ENCODE measurements at places on chromosomes 3 and 15.

GRCh38 chr3:46861605-46862368 is 1.5 kb downstream of the MYL3 start:
- no peak for DNase-seq

- no peak for DNase-seq
These were observed 15.3 kb upstream of the COLQ start for GRCh38 chr3:15536856-15537255.

DNA sequence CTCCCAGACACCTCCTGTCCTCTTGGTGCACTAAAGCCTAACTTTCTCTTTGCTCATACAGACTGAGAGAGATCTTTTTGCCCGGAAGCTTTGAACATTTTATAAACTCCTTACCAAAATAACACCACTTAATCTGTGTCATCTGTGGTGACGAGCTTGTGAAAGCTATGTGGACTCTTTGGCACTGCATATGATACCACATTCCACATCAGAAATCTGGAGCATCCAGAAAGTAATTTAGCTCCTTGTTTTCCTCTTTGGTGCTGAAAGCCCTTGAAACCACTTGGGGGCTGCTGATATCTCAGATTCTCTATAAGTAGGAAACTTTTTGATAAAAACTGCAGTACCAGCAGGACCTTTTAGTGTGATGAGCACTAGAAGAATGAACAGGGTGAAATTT is 128.3 kb downstream of the ALCAM start:
- no peak for DNase-seq

DNA sequence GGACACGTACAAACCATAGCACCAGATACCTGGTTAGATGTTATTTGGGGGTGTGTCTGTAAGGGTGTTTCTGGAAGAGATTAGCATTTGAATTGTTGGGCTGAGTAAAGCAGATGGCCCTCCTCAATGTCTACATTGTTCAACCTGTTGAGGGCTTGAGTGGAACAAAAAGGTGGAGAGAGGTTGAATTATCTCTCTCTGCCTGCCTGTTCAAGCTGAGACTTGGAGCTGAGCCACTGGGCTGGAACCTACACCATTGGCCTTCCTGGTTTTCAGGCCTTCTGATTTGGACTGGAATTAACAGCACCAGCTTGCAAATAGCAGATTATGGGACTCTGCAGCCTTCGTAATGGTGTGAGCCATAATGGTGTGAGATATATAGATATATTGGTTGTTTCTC is 71.3 kb upstream of the CORO2B start:
- DNase-seq = no peak

- no peak for DNase-seq
These were observed 41.2 kb downstream of the TRAT1 start for GRCh38 chr3:108863799-108864135.

DNA sequence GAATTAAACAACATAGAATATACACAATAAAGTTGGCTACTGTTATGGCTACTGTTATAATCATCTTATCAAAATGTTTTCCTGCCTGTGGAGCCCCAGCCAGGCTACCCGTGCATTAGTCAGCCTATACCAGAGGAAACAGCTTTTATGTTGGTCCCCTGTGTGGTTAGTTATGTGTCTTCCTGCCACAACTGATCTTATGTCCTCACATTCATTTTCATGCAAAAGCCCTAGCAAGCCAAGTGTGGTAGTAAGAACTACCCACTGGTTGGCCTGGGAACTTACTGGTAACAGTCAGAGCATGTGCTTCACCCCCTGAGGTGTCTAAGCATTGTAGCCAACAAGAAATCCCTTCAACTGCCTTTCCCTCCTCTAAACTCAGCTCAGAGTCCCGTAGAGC is 21.8 kb downstream of the MGLL start:
- no peak for DNase-seq

DNA sequence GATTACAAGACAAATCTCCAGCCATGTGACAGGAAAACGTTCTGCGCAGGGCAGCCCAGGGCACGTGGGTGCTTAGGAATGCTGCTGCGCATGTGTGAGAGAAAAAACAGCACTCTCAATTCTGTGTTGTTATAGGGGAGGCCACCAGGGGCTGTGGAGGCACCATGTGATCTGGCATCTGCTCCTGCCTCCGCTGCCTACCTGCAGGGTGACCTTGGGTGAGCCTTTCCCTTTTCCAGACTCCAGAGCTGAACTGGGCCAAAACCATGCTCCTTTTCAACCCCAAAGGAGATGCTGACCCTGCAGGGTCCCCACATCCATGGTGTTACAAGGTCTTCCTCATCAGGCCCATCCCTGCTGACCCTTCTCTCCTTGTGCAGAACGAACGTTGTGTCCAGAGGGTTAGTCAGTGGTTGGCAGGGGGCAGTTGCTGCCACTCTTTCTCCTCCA is 81.5 kb upstream of the RASGRF1 start:
- DNase-seq = no peak

GRCh38 chr3:142976621-142977398 is 13.3 kb upstream of the PAQR9 start:
- peak; percentile 75 for DNase-seq

DNA sequence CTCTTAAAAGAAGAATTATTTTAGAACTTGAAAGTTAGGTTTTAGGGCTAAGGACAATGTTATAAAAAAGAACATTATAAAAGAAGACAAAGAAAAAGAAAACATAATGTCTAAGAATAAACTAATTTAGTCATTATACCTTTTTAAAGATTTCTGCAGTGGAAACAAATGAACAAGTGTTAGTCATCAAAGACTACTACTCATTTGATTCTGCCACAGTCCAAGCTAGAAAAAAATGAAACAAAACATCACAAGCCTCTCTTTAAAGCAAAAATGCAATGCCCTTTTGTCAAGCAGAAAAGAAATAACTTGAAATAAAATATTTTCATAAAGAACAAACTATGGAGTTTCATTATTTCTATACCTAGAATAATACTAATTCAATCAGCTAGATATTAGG is 102.0 kb downstream of the TBC1D5 start:
- no peak for DNase-seq

DNA sequence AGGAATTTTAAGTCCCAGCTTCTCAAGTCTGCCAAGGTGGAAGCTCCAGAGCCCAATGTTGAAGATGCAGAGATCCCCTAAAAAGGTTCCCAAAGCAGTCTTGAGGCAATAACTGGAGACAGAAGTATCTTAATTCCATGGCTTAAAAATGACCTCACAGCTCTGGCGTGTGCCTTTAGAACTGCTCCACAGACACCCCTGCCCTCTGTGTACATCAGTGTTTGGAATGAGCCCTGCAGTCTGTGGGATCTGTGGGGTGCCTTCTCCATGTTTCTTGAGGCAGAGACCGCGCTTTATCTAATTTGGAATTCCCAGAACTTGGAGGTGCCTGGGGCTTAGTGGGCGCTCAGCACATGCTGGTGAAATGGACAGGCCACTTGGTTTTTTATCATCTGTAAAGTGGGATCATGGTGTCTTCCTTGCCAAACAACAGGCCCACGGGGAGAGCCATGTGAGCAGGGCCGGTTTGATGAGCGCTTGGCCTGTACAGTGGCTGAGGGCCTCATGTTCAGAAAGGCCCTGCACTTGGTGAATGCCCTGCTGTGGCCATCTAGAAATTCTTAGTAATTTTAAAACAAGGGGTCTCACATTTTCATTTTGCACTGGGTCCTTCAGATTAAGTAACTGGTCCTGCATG is 7.1 kb downstream of the ITGA11 start:
- DNase-seq = no peak

DNA sequence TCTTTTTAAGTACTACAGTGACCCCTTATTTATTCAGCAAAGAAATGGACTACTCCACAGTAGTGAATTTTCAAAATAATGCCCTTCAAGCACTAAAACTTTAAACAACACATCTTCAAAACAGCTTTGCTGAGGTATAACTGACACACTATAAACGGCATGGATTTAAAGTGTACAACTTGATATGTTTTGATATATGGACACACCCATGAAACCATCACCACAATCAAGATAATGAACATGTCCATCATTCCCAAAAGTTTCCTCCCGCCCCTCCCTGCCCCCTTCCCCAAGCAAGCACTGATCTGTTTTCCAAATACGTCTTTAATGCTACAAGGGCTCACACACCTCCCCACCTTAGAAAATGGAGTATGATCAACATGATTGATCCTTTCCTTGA is 1.6 kb upstream of the FURIN start:
- no peak for DNase-seq

DNA sequence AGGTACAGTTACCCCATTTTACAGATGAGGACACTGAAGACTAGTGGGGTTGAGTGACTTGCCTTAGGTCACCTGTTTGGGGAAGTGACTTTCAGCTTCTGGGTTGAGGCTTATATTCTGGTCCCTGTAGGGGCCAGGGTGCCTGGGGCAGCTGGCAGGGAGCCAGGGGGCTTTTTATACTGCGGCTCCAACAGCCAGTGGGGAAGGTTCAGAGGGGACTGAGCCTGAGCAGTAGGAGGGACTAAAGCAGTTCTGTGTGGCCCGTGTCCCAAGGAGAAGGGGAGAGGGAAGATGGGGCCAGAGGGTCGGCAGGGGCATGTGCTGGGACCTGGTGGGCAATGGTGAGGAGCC is 37.7 kb downstream of the SLC6A6 start:
- no peak for DNase-seq

- DNase-seq = no peak
These were observed 54.6 kb downstream of the PLD1 start for GRCh38 chr3:171755656-171756055.

DNA sequence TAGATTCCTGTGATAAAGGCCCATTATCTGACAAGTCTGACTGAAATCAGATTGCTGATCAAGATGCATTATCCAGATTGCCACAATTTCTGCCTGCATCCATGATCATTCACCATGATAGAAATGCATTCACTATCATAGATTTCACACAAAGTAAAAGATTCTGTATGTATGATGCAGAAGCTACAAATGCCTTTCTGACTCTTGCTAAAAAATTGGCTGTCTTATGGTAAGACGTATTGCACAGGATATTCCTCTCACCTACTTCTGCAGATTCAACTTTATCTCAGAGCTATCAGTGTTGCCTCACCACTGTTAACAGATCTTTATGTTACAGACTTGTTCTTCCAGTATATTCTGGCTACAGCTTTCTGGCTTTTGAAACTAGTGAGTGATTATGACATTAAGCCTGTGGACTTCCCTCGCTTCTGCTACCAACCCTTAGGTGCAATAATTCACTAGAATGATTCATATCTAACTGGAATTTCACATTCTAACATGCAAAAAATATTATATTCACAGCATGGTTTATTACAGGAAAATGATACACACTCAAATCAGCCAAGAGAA is 955.3 kb downstream of the EPHA3 start:
- no peak for DNase-seq

DNA sequence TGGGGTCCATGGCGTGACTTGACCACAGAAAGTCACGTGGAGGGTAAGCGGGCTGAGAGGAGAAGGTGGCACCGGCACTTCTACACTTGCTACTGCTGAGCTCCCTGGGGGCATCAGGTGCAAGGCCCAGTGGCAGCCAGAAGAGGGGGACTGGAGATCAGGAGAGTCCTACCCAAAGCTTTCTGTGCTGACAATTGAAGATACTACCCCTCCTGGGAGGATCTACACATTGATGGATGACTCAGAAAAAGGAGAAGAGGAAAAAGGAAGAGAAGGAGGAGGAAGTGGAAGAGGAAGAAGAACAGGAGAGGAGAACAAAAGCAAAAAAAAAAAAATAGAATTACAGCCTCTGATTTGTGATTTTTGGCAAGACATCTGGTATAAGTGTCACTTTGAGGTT is 41.2 kb downstream of the MYO5C start:
- no peak for DNase-seq

DNA sequence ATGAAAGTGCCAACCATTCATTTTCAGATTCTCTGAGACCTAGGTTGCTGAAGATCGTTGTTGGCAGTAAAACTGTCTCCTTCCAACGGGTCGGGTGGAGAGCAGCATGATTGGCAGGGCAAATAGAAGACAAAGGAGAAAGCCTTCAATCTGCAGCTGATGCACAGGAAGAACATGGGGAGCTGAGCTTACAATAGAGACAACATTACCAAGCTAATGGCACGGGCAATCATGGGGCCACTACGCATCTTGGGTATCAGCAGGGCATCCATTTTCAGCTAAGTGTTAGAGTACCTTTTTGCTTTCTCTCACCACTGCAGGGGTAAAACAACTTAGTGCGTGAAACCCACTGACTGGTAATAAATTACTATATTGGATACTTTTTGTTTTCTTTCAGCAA is 114.8 kb downstream of the WDR72 start:
- no peak for DNase-seq

DNA sequence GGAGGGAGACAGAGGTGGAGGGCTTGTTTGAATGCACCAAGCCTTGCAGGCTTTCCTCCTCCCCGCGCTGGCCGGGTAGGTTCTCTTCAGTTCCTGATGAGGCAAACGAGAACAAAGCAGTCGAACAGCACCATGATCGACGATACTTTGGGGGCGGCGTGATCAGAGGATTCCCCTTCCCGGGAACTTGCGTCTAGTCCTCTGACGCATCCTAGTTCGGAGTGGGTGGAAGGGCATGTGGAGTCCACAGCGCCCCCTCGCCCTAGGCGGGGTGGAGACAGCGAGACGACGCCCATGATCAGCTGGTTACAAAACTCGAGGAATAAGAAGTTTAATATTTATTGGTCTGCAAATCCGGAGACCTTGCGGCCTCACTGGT is 452 bp upstream of the SV2B start:
- no peak for DNase-seq

GRCh38 chr15:85071061-85071460 is 89.4 kb downstream of the PDE8A start:
- DNase-seq = no peak

GRCh38 chr3:126524429-126524988 is 554 bp downstream of the CHST13 start:
- no peak for DNase-seq

DNA sequence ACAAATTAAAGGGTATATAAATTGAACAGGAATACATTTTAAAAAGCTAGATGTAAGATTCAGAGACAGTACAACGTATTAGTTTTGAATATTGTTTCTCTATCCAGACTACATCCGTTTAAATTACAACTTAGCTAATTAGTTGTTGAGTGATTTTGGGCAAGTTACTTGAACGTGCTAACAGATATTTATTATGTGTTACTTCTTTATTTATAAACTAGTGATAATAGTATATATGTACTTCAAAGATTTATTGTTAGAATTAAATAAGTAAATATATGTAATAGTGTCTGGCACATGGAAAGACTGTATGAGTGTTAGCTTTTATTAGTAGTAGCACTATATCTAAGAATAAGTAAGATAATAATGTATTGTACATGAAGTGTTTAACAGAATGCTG is 92.0 kb upstream of the GBE1 start:
- no peak for DNase-seq

- no peak for DNase-seq
These were observed 37.2 kb downstream of the AADACL2 start for GRCh38 chr3:151770956-151771355.

DNA sequence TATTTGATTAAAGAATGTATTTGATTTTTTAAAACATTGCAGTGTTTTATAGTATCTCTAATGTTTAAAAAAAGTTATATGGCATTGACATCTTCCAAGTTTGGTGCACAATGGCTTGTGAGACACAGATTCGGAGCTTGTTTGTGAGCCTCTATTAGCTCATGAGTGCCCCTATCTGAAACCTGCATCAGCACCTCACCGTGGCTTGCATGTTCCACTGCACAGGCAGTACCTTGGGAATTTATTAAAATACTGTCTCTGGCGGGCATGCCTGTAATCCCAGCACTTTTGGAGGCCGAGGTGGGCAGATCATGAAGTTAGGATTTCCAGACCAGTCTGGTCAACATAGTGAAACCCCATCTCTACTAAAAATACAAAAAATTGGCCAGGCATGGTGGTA is 6.8 kb upstream of the RTP2 start:
- no peak for DNase-seq

GRCh38 chr3:178500631-178501030 is 35.6 kb upstream of the KCNMB2 start:
- DNase-seq = peak; percentile 75

GRCh38 chr15:66880380-66881155 is 178.5 kb downstream of the SMAD6 start:
- no peak for DNase-seq
